ENCODE measurements at places on chromosomes 4 and X.
A peak's percentile ranks its signal among the peaks of the same experiment; 100 is the strongest.

DNA sequence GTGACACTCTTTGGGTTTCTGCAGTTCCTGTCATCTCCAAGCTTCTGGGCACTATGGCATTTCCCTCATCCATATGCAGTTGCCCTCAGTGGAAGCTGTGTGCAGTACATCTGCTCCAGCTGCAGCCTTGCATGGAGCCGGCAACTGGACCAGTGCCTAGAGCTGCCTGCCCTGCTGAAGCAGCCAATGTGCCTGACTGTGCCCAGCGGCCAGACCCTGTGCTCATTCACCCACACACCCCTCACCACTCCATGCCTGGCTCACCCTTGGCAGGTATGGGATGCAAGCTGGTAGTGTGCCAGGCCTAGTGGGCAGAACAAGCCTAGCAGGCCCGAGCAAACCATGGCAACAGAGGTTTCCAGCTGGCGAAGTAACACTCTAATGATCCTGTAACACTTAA, 370.8 kb downstream of the FSTL5 start:
- no peak for DNase-seq

- DNase-seq: no peak
Observed at GRCh38 chr4:83490876-83491450, 6.1 kb upstream of the ABRAXAS1 start.

GRCh38 chr4:98421111-98421510, 159.9 kb downstream of the RAP1GDS1 start:
- DNase-seq: no peak

GRCh38 chrX:117327373-117327772, 789.2 kb downstream of the KLHL13 start:
- no peak for DNase-seq

DNA sequence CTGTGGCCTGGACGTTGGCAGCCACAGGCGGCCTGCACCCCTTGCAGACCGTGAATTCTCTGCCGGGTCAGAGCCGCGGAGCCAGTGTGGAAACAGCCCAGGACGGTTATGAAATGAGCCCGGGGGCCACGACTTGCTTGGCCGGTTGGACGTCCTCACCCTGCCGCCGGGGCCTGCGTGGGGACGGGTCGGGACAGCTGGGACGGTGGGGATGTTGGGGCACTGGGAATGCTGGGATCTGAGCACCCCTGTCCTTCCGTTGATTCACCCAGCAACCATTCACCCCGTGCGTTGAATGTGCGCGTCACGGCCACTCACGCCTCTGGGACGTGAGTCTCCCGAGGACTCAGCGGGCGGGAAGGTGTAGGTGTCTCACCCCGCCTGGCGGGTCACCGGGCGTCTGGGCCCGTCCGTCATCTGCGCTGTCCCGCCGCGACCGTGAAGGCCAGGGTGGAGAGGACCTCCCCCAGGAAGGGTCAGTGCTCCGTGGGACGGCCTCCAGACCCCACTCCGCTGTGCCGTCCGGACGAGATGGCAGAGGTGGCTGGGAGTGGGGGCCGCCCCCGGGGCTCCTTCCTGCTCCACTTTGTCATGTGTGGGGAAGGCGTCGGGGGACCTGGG, 4.5 kb upstream of the PLCXD1 start:
- no peak for DNase-seq

- no peak for DNase-seq
Observed at GRCh38 chr4:63790377-63790776, 618.9 kb downstream of the TECRL start.

DNA sequence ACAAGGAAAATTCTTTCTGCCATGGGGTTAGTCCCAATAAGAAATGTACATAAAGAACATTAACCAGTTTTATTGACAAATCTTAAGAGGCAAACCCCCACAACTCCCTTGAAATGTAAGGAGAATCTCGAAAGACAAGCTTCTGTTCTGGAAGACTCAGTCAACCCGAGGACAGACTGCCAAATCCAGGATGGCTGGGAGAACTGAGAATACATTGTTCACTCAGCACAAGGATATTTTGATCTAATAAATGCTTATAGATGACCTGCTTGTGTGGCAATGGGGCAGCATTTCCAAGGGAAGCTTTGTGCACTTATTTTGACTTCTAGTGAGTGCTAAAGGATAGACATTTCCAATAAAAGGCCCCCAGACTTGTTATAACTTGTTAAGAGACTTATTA, 280.4 kb downstream of the DHX15 start:
- no peak for DNase-seq

GRCh38 chr4:72388521-72388920, 180.5 kb downstream of the ADAMTS3 start:
- no peak for DNase-seq

GRCh38 chr4:10109995-10110670, 6.5 kb downstream of the WDR1 start:
- DNase-seq: no peak

DNA sequence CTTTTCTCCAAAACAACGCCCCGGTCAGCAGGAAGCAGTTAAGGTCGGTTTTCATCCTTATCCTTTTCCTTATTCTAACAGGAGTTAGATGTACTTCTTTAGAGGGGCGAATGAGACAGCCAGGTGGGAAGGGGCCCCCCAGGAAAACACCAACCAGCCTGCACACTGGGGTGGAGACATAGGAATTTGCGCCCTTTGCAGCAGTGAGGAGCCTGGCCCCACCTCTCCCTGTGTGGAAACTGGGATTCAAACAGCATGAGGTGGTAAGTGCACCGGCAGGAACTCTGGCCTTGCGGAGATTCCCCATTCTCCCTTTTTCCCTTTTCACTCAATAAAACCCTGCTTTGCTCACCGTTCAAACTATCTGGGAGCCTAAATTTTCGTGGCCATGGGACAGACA, 8.0 kb upstream of the FAM47C start:
- no peak for DNase-seq

GRCh38 chrX:129791961-129792570, 12.3 kb downstream of the SASH3 start:
- peak; percentile 21 for DNase-seq

- no peak for DNase-seq
Observed at GRCh38 chrX:118872102-118872566, 48.5 kb downstream of the ZCCHC12 start.

GRCh38 chrX:154481911-154482601, 3.0 kb upstream of the LAGE3 start:
- DNase-seq: no peak

- DNase-seq: peak; percentile 24
Observed at GRCh38 chr4:48109413-48110263, 24.4 kb downstream of the TXK start.

- no peak for DNase-seq
Observed at GRCh38 chr4:153521999-153522801, 56.0 kb downstream of the TMEM131L start.

DNA sequence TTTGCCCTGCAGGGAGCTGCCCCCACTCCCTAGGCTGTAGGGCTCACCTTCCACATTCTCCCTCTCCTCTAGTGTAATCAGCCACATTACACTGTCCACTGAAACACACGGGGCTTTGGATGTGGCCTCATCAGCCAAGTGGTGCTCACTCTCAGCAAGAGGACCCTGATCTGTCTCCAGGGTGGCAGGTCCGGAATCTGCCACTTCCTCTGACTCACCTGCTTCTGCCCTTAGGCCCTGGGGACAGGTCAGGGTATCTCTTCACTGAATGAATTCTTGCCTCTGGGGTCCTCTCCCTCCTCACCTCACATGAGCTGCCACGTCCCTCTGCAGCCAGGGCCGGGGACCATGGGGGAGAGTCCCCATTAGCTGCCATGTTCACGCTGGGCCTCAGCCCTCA, 15.9 kb downstream of the ZNF41 start:
- DNase-seq: no peak

DNA sequence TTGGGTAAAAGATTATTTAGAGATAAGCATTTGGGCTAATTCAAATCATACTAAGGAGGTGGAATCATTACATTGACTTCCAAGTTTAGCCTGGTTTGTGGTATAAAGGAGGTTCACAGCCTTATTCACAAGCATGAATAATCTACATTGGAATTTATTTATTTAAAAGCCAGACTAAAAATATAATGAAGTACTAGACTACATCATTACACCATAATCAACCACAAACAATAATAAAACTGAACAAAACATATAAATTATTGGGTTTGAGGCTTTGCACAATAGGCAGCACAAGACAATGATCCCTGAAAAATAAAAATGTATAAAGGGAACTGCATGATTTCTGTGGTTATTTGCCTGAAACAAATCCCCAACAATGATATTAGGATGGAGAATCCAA, 314.0 kb downstream of the GBA3 start:
- no peak for DNase-seq

DNA sequence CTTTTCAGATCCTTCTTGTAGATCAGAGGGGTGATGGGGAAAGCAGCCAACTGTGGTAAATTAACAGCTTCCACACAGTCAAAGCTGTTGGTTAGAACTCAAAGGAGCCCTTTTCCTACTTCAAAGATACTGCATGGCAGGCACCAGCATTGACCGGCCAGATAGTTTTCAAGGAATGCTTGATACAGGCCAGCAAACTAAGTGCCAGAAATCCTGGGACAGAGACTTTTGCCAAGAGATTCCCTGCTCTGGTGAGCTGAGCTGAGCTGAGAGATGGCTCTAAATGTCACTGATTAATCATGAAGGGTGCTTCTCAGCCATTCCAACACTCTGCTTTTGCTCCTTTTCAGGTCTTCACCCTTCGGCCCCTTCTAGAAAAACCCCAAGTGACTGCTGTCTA, 131.6 kb upstream of the MED14 start:
- DNase-seq: no peak

GRCh38 chr4:127505203-127505602, 127.6 kb upstream of the INTU start:
- peak; percentile 20 for DNase-seq

DNA sequence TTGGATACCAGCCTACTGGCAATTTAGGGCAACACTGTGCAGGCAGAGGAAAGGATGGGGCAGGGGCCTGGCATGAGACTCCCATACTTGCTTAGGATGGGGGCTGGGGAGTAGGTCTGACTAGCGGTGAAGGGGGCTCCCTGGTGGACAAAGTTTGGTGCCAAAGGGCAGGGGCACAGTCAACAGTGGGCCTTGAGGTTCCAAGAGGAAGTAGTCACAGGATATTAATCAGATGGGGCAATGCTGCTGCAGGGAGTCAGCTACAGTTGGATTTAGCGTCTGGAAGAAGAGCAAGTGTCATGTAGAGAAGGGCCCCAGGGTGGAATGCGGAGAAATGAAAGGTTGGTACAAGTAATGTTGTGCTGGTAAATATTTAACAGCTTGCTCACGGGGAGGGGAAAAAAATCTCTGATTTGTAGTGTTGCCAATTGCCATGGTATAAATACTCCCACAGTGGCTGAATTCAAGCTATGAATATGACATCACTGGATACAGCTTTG, 139.4 kb downstream of the PJA1 start:
- no peak for DNase-seq

- no peak for DNase-seq
Observed at GRCh38 chr4:1462009-1462767, 55.9 kb upstream of the NKX1-1 start.

GRCh38 chr4:22480675-22481327, 35.1 kb downstream of the ADGRA3 start:
- DNase-seq: no peak

GRCh38 chr4:78520808-78521226, 30.8 kb upstream of the ANXA3 start:
- no peak for DNase-seq

- no peak for DNase-seq
Observed at GRCh38 chr4:79395841-79396240, 12.2 kb downstream of the GK2 start.

DNA sequence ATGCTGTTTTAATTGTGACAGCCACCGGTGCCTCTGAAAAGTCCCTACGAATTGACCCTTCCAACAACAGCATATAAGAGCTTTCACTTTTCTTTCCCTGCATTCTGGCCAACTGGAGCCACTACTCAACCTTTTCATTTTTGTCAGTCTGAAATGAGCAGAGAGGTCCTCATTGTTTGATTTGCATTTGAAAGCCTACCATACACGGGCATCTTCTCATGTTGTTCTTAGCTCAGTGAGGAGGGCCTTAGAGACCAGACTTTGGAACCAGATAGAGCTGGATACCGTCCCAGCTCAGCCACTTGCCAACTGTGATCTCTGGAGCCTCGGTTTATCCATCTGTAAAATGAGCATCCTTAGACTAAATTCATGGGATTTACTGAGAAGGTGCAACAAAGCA, 16.9 kb upstream of the TMSB4X start:
- no peak for DNase-seq

DNA sequence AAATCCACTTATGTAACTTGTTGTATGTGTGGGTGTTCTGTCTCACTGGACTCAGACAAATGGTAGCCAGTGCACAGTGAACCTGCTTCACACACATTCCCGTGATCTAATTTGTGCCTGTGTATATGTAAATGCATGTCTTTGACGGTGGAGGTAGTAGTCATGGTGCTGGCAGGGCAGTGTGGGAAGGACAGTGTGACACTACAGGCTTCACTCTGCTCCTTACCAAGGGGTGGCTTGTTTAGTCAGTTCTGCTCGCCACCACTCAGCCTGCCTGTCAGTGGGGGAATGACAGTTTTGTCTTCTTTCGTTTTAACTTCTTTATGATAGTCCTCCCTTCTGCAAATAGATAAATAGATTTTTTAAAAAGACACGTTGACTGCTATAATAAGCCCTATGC, 17.7 kb upstream of the PAQR3 start:
- DNase-seq: no peak

DNA sequence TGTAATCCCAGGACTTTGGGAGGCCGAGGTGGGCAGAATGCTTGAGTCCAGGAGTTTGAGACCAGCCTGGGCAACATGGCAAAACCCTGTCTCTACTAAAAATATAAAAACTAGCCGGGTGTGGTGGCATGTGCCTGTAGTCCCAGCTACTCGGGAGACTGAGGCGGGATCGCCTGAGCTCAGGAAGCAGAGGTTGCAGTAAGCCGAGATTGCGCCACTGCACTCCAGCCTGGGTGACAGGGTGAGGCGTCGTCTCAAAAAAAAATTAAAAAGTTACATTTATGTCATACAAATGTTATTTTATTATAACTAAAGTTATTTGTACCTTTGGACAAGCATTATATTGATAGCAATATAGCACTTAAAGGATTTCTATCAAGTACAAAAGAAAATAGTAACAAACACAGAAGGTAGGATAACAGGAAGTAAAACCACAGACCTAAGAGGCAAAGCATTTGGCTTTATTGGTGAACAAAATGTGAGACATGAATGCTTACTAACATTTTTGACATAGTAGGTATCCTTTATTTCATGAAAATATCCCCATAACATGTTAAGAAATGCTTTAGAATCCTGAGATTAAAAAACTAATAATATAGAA, 51.5 kb downstream of the TMEM165 start:
- no peak for DNase-seq

- no peak for DNase-seq
Observed at GRCh38 chr4:75512386-75513211, 1.6 kb downstream of the RCHY1 start.

GRCh38 chr4:52600275-52600674, 58.8 kb downstream of the USP46 start:
- DNase-seq: no peak

Data from NCI-H1105 (cell line).